ENCODE measurements at places on chromosomes 6 and 20. TPM values are rescaled to one million over a fixed set of nuclear protein-coding genes. Genes with fewer than 3 reads are reported as not detected.

KCNQ2 gene
- total RNA-seq, result not detected

- no peak for DNase-seq
Observed at GRCh38 chr6:124825564-124825963, 136.7 kb upstream of the RNF217 start.

DNA sequence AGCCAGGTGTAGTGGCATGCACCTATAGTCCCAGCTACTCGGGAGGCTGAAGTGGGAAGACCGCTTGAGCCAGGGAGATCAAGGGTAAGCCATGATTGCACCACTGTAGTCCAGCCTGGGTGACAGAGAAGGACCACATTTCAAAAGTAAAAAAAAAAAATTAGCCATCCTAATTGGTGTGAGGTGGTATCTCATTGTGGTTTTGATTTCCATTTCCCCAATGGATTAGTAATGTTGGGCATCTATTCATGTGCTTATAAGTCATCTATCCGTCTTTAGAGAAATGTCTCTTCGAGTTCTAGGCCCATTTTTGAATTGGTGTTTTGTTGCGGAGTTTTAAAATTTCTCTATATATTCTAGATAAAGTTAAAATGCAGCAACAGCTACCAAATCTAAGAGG, 21.7 kb downstream of the ABHD12 start:
- no peak for DNase-seq

DNA sequence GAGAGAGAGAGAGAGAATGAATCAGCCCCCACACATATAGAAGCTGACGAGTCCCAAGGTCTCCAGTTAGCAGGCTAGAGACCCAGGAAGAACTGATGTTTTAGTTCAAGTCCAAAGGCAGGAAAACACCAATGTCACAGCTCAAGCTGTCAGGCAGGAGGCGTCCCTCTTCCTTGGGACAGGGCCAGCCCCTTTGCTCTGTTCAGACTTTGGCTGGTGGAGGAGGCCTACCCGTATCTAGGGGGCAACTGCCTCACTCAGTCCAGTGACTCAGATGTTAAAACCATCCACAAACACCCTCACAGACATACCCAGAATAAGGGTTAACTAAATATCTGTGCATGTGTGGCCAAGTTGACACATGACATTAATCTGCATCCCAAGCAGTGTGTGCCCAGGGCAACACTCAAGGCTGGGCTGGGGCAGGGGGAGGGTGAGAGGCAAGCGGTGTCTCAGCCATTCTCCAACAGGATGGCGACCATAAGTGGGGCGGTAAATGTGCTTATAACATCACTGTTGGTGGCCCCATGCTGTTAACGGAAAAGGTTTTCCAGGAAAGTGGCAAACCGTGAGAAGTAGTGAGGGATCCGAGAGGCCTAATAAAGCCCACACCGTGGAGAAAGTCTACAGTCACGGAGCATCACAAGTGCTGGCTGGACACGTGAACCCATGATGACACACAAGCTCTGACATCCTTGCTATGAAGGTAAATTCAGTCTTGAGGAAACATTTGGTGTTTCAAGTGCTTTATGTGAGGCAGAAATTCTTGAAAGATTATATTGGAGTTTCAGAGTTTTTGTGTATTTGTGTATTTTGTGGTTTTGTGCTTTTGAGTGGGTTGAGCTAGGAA, 28.1 kb downstream of the RAMACL start:
- no peak for DNase-seq

DNA sequence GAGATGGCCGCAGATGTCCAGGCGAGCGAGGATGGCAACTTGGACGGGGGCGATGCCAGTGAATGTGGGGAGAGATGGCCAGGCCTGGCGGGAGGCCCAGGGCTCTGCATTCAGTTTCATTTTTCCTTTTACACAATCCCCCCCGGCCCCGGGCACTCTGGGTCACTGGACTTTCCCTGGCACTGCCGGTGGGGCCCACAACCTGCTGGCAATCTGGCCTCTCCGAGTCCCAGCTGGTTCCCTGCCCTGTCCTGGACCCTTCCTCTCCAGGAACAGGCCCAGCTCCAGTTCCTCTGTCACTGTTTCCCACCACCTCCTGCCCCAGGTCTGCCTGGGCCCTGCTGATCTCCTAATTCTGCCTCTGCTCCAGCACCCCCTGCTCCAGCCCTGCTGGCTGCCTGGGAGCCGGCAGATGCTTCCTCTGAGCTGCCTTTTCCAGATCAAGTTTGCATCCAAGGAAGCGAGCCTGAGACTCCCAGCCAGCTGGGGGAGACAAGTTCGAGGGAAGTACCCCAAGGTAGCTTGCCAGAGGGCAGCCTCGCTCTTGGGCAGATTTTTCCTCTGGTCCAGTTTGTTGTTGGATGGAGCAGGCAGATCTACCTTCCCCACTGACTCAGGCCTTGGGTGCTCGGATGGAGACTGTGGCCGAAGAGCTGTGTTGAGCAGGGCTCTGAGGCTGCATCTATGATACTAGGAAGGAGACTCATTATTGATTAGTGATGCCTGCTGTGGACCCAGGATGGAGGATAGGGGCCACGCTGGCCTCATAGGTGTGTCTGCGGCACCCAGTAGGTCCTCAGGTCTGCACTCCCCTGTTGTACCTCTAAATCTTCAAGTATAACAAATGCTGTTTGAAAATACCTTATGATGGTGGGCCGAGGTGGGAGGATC, 83.2 kb downstream of the CEBPB start:
- DNase-seq, result peak; percentile 10
